Activated CD8-positive, alpha-beta memory T cell treated with anti-CD3 and anti-CD28 coated beads for 4 hours (primary cell): ENCODE measurements at places on chromosomes 4 and X.

DNA sequence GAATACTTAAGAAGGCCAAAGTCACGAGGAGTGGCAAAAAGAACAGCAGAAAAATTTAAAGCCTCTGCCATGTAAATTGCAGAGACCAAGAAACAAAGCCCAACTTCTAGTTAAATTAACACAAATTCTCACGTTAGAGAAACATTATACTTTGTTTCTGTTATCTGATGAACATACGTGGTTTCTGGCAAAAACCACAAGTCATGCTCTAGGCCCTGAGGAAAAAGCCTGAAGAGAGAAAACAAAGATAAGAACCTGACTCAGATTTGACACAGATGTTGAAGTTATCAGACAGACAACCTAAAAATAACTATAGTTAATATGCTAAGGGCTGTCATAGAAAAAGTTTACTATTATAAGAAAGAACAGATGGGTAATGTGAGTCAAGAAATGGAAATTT is 149.1 kb upstream of the PCDH10 start:
- no peak for DNase-seq

DNA sequence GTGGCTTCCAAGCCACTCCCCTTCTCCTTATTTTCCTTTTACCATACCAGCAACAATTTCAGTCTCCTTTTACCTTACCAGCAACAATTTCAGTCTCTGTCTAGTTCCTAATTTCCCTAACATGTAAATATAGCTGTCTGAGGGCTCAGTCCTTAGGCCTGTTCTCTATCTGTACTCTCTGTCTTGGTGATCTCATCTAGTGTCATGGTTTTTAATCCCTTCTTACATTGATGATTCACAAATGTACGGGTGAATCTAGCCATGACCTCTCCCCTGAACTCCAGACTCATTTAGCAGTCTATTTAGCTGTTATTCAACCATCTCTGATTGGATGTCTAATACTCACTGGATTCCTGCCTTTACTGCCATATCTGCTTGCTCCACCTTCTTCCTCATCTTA is 7.2 kb downstream of the IL15 start:
- no peak for DNase-seq

DNA sequence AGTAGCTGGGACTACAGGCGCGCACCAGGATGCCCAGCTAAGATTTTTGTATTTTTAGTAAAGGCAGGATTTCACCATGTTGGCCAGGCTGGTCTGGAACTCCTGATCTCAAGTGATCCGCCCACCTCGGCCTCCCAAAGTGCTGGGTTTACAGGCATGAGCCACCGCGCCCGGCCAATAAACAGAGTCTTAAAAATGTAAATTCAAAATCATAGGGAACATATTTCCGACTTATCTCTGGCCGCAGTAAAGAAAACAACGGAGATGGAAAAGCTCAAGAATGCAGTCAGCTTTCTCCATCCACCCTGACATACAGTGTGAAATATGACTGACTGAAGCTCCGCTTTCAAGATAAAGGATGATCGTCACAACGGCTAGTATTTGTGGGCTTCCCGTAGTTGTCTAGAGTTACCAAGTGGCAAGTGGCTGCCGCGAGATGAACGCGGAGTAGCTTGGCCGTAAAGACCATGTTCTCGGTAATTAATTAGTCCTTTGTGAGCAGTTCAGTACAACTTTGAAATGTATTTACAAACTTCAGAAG is 495.1 kb upstream of the FAT1 start:
- no peak for DNase-seq

DNA sequence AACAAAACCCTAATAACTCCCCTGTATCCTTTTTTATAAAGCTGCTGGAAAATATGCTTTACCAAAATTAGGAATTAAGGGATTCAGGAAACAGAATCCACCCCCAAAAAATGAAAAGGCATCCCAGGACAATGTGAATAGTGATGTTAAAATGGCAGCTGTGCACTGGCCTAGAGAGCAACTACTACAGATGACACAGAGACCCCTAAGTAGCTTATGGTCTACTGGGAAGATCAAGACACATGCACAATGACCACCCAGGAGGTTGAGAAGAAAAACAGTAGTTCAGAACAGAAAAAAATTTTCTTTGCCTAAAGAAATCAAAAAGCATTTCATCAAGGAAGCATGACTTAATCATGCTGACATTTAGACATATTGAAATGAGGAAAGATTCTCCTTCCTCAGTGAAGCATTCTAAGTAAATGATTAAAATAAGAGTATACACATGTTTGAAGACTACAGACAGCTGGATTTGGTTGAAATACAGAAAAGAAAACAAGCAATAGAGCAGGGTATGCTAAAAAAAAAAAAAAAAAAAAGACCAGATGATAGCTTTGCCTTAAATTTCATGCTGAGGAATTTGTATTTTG is 117.3 kb downstream of the WDFY3 start:
- no peak for DNase-seq

DNA sequence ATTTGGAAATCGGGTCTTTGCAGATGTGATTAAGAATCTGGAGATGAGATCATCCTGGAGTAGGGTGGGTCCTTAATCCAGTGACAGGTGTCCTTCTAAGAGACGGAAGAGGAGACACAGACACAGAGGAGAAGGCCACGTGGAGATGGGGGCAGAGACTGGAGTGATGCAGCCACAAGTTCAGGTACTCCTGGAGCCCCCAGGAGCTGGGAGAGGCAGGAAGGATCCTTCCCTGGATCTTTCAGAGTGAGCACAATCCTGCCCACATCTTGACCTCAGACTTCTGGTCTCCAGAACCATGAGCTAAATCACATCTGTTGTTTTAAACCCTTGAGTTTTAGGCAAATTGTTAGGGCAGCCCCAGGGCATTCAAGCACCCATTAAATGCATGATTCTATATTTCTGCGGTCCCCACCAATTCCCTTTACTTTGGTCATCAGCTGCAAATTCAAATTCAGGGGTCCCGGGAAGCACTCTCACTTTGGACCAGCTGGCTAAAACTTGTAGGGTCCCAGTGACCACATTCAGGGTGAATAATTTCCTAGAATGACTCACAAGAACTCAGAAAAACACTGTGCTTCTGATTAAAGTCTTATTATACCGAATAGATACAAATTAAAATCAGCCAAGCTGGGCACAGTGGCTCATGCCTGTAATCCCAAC is 12.8 kb upstream of the AKAP17A start:
- no peak for DNase-seq

- DNase-seq = no peak
These were observed 21.6 kb downstream of the RBBP7 start for GRCh38 chrX:16848541-16848940.

DNA sequence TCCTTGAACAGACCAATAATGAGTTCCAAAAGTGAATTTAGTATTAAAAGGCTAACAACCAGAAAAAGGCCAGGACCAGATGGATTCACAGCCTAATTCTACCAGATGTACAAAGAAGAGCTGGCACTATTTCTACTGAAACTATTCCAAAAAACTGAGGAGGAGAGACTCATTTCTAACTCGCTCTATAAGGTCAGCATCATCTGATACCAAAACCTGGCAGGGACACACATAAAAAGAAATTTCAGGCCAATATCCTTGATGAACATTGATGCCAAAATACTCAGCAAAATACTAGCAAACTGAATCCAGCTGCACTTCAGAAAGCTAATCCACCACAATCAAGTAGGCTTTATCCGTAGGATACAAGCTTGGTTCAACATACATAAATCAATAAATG is 35.8 kb upstream of the USP46 start:
- DNase-seq = no peak

GRCh38 chr4:10003666-10004065 is 17.6 kb downstream of the SLC2A9 start:
- DNase-seq = no peak

GRCh38 chr4:38946919-38947318 is 79.3 kb downstream of the FAM114A1 start:
- no peak for DNase-seq

DNA sequence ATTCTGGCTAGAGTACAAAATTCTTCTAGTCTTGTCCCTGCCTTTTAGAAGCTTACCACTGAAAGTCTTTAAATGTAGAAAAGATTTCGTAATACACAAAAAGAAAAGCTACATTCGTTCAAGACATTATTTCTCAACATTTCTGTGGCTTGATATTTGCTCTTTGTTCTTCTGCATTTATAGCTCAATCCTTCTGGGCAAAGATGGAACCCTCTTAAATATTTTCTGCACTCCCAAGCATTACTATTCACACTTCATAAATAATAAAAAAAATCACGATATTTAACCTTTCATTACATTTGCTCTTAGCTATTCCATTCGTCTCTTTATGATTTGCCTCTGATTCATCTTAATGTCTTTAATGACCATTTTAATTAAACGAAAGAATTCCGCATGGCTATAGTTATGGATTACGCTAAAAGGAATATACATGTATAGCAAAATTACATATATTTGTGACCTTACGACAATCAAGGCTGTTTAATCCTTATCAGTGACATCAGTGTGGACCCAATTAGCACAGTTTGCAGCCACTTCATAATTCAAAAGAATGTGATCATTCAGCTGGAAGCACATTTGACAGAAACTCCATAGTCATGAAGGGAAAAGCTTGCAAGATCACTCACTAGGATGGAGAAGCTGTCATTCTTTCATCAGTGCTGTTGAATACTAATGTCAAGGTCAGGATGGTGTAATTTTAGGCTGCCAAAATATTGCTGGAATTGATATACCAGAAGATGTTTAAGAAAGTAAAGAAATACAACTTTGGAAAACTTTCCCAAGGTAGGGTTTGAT is 1075.0 kb upstream of the TENM3 start:
- no peak for DNase-seq

DNA sequence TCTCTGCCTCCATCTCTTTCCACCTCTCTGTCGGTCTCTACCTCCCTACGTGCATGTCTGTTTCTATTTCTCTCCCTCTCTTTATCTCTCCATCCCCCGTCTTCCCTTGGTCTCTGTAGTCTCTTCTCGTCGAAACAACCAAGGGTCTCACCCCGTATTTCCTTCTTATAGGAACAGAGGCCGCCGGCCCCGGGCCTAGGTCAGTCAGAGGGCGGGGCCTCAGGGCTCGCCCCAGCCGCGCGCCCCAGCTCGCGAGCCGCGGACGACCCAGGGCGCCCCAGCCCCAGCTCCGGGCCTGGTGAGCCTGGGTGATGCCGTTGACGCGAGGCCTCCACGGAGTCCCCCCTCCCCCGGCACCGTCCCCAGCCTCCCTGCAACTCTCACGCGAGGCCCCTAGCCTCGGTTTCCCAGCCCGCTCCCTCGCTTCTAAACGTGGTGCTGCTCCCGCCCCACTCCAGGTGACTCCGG is 6.6 kb downstream of the TIMM17B start:
- DNase-seq = no peak
